Stimulated activated CD4-positive, alpha-beta T cell treated with anti-CD3 and anti-CD28 coated beads, Interleukin-1b, Interleukin-23, amount 100 ng/mL, for 1 hour (primary cell): ENCODE measurements at places on chromosomes 7 and 10.

DNA sequence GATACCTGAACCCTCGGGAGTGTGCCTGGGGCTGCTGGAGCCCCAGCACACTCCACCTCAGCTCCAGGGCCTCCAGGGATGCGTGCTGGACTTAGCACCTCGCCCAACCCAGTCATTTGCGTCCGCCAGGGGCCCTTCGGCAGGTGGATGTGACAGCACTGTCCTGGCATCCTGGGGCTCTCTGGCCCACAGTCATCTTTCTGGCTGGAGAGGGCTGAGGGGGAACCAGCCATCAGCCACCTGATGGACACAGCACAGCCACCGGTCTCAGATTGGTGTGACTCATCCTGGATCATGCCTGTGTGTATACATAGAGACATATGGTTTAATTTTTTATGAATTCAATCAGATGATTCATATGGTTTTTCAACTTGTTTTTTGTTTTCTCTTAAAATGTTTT lies 11.1 kb downstream of the ZNF775 start:
- DNase-seq: no peak

DNA sequence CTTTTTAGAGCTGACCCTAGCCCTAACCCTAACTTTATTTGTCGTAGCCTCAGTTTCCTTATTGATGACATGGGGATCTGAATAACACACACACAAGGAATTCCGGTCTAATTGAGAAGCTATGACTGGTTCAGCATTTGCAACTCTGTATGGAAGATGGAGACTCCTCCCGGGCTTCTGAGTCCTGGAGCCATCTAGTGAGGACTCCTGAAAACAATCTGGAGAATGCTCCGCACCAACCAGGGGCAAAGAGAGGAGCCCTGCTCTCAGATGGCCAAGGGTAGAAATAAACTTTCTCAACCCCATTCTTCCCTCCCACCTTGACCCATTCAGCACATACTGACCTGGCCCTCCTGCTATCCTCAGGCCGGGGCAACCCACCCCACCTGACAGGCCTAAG lies 26.4 kb downstream of the MBL2 start:
- no peak for DNase-seq

GRCh38 chr7:104160375-104160774 lies 47.4 kb downstream of the ORC5 start:
- no peak for DNase-seq

GRCh38 chr7:40765639-40766038 lies 630.8 kb downstream of the SUGCT start:
- no peak for DNase-seq

DNA sequence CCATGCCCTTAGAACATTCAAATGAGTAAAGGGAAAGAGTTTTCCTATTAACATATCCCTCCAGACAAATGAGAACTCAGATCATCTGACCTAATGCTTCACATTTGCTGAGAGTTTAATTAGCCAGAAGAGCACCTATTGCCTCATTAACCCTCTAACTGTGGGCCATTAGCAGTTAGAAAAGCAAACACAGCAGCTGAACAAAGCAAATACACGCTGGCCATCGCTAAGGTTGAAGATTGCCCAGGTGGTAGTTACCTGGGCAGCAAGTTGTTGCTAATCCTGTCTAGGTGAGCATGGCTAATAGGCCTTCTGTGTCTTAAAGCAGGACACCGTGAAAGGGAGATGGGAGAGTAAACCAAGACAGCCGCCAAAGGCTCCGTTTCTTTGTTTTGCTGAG lies 49.9 kb upstream of the UCN3 start:
- DNase-seq: no peak

DNA sequence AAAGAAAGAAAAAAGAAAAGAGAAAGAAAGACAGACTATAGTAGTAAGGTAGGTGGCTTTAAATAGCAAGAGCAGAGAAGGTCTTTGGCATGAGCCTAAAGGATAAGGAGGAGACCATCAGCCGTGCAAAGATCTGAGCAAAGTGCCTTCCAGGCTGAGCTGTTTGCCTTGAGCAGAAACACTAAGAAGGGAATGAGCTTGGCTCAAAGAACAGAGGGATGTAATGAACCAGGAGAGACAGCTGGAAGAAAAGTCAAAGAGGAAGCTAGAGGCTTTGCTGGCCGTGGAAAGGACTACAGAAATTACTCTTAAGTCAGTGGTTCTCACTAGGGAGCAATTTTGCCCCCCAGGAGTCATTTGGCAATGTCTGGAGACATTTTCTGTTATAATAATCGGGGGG lies 228.6 kb downstream of the FGFR2 start:
- DNase-seq: no peak

DNA sequence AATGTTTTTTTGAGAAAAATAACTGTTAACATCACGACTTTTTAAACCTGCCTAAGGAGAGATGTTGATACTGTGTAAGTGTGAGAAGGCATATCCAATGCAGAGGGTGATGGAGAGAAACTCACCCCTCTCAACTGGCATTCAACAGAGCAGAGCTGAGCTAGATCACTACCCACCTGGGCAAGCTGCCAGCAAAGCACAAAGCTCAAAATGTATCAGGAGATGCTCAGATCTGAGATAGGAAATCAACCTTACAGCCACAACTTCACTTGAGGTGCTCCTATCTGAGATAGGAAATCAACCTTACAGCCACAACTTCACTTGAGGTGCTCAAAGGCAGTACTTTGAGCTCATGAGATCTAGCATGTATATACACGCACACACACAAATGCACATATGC lies 151.5 kb upstream of the PDE1C start:
- DNase-seq: no peak

- no peak for DNase-seq
These were observed 2.4 kb downstream of the ZNF3 start for GRCh38 chr7:100079024-100079560.

DNA sequence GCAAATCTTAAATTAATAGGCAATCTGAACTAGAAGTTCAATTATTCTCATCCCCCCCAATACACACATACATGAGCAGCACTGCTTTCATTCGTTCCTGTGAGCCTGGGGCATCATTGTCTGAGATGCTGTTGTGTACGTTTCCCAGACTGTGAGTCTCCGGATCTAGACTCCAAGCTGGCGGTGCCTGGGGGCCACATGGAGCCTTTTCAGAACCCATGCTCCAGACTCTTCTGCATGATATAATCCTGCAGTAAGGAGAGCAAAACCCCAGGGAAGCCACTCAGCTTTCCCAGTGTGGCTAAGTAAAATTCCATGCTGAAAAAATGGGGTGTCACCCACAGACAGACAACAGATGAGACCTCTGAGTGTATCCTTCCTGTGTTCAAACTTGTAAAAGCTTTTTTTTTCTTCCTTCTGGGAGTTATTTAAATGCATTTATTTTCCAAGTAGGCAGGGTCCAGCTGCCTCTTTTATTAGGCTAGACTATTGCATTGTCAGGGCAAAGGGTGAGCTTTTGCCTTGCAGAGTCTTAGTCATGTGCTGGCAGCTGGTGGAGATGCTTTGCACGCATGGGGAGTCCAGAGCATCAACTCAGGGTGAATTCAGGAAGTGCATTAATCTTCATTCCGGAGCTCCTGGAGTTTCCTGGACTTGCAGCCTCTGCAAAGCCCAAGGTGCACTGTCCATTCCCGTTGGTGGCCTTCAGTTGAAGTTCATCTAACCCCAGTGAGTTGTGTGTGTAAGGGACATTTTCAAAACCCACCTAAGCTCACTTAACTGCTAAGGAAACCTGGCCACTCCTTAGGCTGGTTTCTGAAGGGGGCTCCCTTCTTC lies 185.7 kb upstream of the ADO start:
- no peak for DNase-seq

DNA sequence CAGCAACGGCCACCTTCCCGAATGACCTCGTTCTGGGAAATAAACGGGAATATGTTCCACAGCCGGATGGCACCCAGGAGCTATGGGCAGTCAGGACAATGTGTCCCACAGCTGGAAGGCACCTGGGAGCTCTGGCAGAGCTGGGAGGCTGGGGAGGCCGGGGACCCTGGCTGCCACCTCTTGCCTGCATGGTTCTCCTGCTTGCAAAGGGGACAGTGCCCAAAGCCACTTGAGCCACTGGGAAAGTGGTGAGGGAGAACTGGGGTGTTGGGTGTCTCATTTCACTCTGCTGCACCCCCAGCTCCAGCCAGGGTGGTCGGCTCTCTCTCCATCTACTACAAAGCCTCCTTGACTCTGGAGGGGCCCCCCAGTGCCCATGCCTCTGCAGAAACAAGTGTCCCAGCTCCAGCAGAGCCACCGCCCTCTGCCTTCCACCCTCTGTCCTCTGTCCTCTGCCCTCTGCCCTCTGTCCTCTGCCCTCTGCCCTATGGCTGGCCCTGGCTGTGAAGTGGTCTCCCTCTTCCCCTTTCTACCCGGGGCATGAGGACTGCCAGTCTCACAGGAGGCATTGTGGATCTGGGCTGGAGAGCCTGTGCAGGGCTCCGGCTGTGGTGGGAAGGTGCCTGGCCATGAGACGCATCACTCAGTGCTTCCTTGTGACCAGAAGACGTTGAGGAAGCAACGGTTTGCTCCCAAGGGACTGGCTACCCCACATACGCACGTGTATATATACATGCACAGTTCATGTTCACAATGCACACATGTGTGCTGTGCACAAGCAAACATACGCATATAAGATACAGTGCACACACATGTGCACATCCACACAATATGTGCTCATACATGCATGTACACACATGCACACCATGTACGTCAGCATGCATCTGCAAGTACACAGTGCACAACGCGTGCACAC lies 21.5 kb upstream of the INPP5A start:
- DNase-seq: no peak

GRCh38 chr10:35992107-35992506 lies 350.0 kb upstream of the FZD8 start:
- no peak for DNase-seq

- DNase-seq: no peak
These were observed 144.2 kb downstream of the BMS1 start for GRCh38 chr10:42926843-42927242.

GRCh38 chr10:85008488-85009184 lies 680.2 kb downstream of the CCSER2 start:
- no peak for DNase-seq

- DNase-seq: no peak
These were observed 122.1 kb downstream of the GRID1 start for GRCh38 chr10:86244297-86245014.

GRCh38 chr7:90309872-90310271 lies 11.2 kb downstream of the FAM237B start:
- no peak for DNase-seq

DNA sequence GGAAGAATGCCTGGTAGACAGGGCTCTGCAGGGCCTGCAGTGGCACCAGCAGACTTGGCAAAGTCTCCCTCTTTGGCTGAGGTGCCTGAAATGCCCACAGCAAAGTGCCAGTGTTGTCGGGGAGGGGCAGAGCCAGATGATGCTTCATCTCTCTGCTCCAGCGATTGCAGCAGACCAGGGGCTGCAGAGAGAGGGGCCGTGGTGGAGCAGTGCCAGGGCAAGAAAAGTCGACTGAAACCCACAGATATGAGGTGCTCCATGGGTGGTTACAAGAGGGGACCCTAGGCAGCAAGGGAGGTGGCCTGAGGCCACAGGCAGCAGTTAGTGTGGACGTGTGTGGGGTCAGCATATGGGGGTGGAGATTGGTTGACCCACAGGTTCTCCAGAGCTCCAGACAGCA lies 123.5 kb upstream of the SHH start:
- no peak for DNase-seq

GRCh38 chr10:87861566-87861952 lies 1.8 kb downstream of the KLLN start:
- no peak for DNase-seq

- DNase-seq: no peak
These were observed 559.2 kb downstream of the PTPRN2 start for GRCh38 chr7:158028290-158028941.

DNA sequence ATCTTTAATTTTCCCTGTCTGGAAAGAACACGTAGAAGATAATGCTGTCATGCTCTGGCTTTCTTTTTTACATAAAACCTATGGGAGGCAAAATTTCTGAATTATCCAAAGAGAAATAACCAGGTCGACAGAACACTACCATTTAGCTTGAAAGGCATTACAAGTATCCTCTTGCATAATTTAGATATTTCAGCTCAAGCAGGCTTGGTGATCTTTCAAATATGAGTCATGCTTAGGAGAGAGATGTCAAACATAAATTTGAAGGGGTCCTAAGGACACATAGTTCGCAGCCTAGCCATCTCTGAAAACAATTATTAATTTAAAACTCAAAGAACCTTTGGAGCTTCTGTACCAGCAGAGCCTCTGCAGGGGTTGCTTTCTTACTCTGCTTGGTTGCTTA lies 100.9 kb downstream of the FAS start:
- no peak for DNase-seq

- DNase-seq: no peak
These were observed 144.1 kb downstream of the SRPK2 start for GRCh38 chr7:105244594-105244993.

GRCh38 chr7:11831736-11832495 lies at the start of gene THSD7A:
TSS of gene THSD7A (minus strand) at chr7:11832198. CDS start at chr7:11831946, 252 bp downstream.
- no peak for DNase-seq

DNA sequence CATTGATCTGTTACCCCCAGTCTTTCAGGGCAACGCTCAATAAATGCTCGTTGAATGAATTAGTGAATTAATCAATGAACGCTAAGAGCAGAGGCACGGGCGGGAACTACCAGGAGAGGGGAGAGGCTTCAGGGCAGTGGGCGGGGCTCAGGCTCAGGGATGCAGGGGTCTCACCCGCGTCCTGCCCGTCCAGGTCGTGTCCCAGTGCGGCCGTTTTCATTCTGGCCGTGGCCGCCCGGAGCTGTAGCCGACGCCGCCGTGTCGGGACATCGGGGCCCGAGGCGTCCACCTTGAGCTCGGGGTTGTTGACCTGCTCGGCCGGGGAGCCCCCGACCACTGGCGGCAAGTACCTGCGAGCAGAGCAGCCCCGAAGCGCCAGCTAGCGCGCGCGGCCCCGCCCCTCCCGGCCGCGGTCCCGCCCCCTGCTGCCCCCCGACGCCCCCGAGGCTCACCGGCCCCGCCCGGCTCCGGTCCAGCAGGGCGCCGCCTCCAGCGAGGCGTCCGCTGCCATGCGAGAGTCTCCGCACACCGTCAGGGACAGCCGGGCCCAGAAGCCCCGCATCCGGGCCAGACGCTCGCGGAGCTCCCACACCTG lies 2.8 kb upstream of the GAL3ST4 start:
- DNase-seq: no peak

DNA sequence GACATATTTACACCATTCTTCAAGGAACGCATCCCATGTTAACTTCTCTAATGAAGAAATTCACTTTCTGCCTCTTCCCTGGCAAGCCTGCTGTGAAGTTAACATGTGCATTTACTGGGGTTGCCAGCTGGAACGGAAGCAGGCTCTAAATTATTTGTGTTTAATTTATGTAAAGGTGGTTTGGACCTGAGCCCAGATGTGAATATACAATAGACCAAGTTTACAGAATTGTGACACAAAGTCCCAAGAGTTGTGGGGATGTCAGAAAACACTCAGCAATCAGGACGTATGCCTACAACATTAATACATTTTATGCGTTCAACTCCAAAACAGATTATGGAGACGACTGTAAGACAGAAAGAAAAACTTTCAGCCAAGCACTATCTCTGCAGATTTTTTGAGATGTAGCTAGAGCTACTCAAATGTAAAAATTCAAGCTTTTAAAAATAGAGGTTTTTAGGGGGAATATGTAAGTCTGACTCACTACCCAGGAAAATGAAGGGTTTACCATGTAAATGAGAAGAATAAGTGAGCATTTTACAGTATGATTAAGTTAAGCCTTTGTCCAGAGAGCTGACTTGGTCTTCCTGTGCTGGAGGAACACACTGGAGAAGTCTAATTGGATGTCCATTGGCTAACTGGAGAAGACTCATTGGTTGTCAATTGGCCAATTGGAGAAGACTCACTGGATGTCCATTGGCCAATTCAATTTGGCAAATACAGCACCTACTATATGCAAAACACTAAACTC lies 19.5 kb downstream of the NRP1 start:
- no peak for DNase-seq
